GM23248 (cell line): ENCODE measurements at places on chromosomes 4 and X. TPM values are rescaled to one million over a fixed set of nuclear protein-coding genes. Genes with fewer than 3 reads are reported as not detected.

- H3K27me3 ChIP-seq: no peaks in the 10 kb centered on the region
- H3K4me1 ChIP-seq: no peaks in the 10 kb centered on the region
- no peaks in the 10 kb centered on the region for H3K36me3 ChIP-seq
- H3K4me3 ChIP-seq: no peak overlapping the region
Observed at GRCh38 chr4:181853881-181854511, 389.2 kb upstream of the TENM3 start.

- H3K27me3 ChIP-seq: peaks cover 11% of the 10 kb centered on the region
- H3K27ac ChIP-seq: no peak overlapping the region
- no peak for DNase-seq
- no peak overlapping the region for H3K4me3 ChIP-seq
- no peaks in the 10 kb centered on the region for H3K4me1 ChIP-seq
- H3K36me3 ChIP-seq: no peaks in the 10 kb centered on the region
Observed at GRCh38 chr4:185053746-185054145, 35.5 kb downstream of the HELT start.

GRCh38 chrX:149720021-149720689 is 8.3 kb downstream of the MAGEA11 start:
- no peaks in the 10 kb centered on the region for H3K4me1 ChIP-seq
- no peak overlapping the region for H3K27ac ChIP-seq
- no peak for DNase-seq
- no peaks in the 10 kb centered on the region for H3K36me3 ChIP-seq
- H3K27me3 ChIP-seq: no peaks in the 10 kb centered on the region
- no peak overlapping the region for H3K4me3 ChIP-seq

GRCh38 chrX:11437642-11438379 is 144.6 kb downstream of the AMELX start:
- H3K4me3 ChIP-seq: peak overlapping the region; percentile 39
- DNase-seq: peak; percentile 77
- peaks cover 44% of the 10 kb centered on the region for H3K4me1 ChIP-seq
- H3K27me3 ChIP-seq: no peaks in the 10 kb centered on the region

GRCh38 chr4:17544205-17544604 is 29.2 kb downstream of the CLRN2 start:
- no peak overlapping the region for H3K27ac ChIP-seq
- no peaks in the 10 kb centered on the region for H3K36me3 ChIP-seq
- H3K4me1 ChIP-seq: no peaks in the 10 kb centered on the region
- H3K4me3 ChIP-seq: no peak overlapping the region

- H3K36me3 ChIP-seq: no peaks in the 10 kb centered on the region
- no peaks in the 10 kb centered on the region for H3K27me3 ChIP-seq
- H3K4me3 ChIP-seq: no peak overlapping the region
- H3K4me1 ChIP-seq: no peaks in the 10 kb centered on the region
Observed at GRCh38 chr4:161992317-161992716, 171.5 kb downstream of the FSTL5 start.

GRCh38 chrX:125137521-125137920 is 182.2 kb upstream of the TEX13C start:
- no peaks in the 10 kb centered on the region for H3K4me1 ChIP-seq
- H3K27me3 ChIP-seq: no peaks in the 10 kb centered on the region
- H3K4me3 ChIP-seq: no peak overlapping the region
- no peak for DNase-seq

- no peak overlapping the region for H3K27ac ChIP-seq
- H3K4me1 ChIP-seq: peaks cover 23% of the 10 kb centered on the region
- DNase-seq: no peak
Observed at GRCh38 chrX:8755116-8755515, 23.2 kb upstream of the ANOS1 start.

DNA sequence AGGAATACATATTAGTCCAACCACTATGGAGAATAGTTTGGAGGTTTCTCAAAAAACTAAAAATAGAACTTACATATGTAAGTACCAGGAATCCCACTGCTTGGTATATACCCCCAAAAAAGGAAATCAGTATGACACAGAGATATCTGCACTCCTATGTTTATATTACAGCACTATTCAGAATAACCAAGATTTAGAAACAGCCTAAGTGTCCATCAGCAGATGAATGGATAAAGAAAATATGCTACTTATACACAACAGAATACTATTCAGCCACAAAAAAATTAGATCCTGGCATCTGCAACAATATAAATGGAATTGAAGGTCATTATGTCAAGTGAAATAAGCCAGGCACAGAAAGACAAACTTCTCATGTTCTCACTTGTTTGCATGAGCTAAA is 27.5 kb upstream of the ABCG2 start:
- H3K36me3 ChIP-seq: no peaks in the 10 kb centered on the region
- H3K27ac ChIP-seq: no peak overlapping the region
- no peak overlapping the region for H3K4me3 ChIP-seq
- H3K4me1 ChIP-seq: no peaks in the 10 kb centered on the region
- no peak for DNase-seq

- no peaks in the 10 kb centered on the region for H3K27me3 ChIP-seq
- no peaks in the 10 kb centered on the region for H3K4me1 ChIP-seq
- no peaks in the 10 kb centered on the region for H3K36me3 ChIP-seq
- DNase-seq: no peak
Observed at GRCh38 chrX:132790329-132790728, 168.1 kb downstream of the HS6ST2 start.

DNA sequence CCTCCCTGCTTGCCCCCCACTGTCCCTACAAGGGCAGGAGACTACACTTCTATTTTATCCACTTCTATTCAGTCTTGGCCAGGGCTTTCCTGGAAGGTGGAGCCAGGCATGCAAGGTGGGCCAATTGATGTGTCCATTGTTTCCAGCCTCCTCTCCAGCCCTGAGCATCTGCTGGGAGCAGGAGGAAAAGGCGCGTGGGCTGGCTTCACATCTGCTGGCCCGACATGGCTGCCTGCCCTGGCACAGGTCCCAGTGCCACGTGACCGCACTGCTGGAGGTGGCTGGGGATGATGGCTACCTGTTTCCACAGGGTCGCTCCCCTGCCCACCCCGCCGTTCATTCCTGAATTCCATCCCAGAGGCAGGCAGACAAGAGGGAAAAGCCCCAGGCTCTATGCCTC is 247.7 kb downstream of the AFAP1 start:
- no peak overlapping the region for H3K4me3 ChIP-seq
- DNase-seq: peak; percentile 22
- peaks cover 15% of the 10 kb centered on the region for H3K27me3 ChIP-seq
- H3K27ac ChIP-seq: no peak overlapping the region
- no peaks in the 10 kb centered on the region for H3K4me1 ChIP-seq

- DNase-seq: peak; percentile 50
- H3K27ac ChIP-seq: no peak overlapping the region
- no peaks in the 10 kb centered on the region for H3K36me3 ChIP-seq
- H3K27me3 ChIP-seq: no peaks in the 10 kb centered on the region
- H3K4me3 ChIP-seq: no peak overlapping the region
Observed at GRCh38 chr4:156362581-156362980, 408.9 kb upstream of the CTSO start.

DNA sequence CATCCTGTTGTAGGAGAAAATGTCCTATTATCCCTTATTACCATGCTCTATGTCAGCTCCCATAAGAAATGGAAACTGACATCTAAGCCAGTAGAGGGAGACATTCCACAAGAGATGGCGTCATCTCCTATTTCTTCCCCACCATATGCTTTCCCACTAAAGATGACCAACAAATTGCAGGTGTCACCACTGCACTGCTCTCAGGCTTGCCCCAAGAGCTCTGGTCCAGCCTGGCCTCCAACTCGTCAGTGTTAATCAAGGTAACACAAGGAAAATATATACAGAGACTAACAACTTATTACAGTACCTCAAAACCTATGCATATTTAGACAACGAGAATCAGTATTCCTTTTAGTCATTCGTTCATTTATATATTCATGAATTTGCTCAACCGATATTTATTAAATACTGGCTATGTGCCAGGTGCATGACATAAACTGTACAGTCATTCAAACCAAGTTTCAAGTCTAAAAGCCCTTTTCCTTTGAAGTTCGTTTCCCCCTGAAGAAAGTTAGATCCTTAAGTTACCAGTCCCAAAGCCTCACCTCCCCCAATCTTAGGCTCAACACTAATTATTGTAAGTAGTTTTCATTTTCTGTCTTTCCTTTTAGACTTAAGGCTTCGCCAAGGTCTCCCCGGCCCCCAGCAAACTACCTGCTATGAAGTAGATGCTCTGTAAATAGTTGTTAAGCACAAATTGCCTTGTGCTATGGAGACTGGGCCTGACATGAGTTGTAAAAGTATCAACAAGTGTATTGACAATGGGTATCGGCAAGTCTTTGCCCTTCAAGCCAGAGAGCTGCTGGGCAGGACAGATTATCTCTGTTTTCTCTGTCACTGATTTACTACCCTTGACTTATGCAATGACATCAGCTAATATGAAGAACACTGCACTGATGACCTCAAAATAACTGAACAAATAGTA is 3.1 kb upstream of the FGB start:
- H3K4me1 ChIP-seq: 0 out of 2 replicates have a peak, but pooled peaks cover 13% of the 10 kb centered on the region
- no peak overlapping the region for H3K4me3 ChIP-seq
- 0 out of 2 replicates have a peak, but pooled peaks cover 2% of the 10 kb centered on the region for H3K27me3 ChIP-seq
- H3K36me3 ChIP-seq: no peaks in the 10 kb centered on the region

- H3K27me3 ChIP-seq: no peaks in the 10 kb centered on the region
- no peaks in the 10 kb centered on the region for H3K36me3 ChIP-seq
- no peak for DNase-seq
Observed at GRCh38 chrX:14670819-14671218, 141.5 kb downstream of the GLRA2 start.

GRCh38 chrX:48497871-48498270 is 10.9 kb upstream of the PORCN start:
- H3K36me3 ChIP-seq: no peaks in the 10 kb centered on the region
- H3K4me3 ChIP-seq: no peak overlapping the region
- DNase-seq: peak; percentile 11
- H3K27ac ChIP-seq: peak overlapping the region; percentile 54

GPRASP1 gene
- total RNA-seq: 0.38 and 0.54 TPM in 2 replicates

LNX1 gene
- 9.4 and 10.9 TPM in 2 replicates for total RNA-seq

SYTL5 gene
- not detected in 2 replicates for total RNA-seq

SMIM31 gene
- not detected in 2 replicates for total RNA-seq

PFKFB1 gene
- total RNA-seq: not detected in 2 replicates

HHIP gene
- under 0.01 TPM in 1 of 2 replicates, not detected in the other for total RNA-seq

CITED1 gene
- not detected in 2 replicates for total RNA-seq

ASB11 gene
- total RNA-seq: not detected in 2 replicates

CLNK gene
- total RNA-seq: not detected in 2 replicates
